Epithelial cell of proximal tubule (primary cell): ENCODE measurements at places on chromosomes 7 and 10.
A peak's percentile ranks its signal among the peaks of the same experiment; 100 is the strongest.

DNA sequence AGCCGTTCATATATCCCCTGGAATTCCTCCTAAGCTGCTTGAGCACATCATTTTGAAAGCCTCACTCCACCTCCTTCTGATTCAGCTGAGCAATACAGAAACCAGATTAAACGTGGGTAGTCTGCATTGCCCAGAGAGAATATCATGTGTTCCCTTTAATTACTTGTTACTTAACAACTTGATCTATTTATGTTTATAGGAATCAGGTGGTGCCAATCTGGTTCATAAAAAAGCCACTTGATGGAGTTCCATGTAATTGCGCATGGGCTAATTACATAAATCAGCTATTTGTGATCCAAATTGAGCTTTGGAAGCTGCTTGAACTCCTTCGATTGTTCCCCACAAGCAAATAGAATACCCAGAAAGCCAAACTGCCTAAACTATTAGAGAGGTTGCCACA is 114.7 kb upstream of the ADCY1 start:
- no peak for DNase-seq

DNA sequence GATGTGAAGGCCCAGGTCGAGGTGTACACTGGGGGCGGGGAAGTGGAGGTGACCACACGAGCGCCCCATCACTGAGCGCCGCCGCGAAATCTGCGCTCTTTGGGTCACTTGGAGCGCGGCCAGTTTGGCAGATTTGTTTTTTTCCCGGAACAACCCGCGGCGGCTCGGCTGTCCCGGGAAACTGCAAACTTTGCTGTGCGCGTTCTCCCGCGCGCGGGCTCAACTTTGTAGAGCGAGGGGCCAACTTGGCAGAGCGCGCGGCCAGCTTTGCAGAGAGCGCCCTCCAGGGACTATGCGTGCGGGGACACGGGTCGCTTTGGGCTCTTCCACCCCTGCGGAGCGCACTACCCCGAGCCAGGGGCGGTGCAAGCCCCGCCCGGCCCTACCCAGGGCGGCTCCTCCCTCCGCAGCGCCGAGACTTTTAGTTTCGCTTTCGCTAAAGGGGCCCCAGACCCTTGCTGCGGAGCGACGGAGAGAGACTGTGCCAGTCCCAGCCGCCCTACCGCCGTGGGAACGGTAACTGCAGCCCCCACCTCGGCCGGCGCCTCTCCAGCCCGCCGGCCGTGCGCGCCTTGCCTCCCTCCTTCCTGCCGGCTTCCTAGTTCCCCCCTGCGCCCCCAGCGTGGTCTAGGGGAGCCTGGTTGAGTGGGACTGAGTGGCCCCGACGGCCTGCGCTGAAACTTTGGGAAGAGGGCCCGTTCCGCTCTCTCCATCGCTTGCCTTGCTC is at the start of gene CASP7:
TSS of gene CASP7 (plus strand) at position 450 of the 727 bp plus-strand sequence. CDS start 17,582 bp downstream, outside the sequence.
- no peak for DNase-seq

GRCh38 chr10:3287572-3288445 is 115.2 kb upstream of the PITRM1 start:
- DNase-seq = no peak

DNA sequence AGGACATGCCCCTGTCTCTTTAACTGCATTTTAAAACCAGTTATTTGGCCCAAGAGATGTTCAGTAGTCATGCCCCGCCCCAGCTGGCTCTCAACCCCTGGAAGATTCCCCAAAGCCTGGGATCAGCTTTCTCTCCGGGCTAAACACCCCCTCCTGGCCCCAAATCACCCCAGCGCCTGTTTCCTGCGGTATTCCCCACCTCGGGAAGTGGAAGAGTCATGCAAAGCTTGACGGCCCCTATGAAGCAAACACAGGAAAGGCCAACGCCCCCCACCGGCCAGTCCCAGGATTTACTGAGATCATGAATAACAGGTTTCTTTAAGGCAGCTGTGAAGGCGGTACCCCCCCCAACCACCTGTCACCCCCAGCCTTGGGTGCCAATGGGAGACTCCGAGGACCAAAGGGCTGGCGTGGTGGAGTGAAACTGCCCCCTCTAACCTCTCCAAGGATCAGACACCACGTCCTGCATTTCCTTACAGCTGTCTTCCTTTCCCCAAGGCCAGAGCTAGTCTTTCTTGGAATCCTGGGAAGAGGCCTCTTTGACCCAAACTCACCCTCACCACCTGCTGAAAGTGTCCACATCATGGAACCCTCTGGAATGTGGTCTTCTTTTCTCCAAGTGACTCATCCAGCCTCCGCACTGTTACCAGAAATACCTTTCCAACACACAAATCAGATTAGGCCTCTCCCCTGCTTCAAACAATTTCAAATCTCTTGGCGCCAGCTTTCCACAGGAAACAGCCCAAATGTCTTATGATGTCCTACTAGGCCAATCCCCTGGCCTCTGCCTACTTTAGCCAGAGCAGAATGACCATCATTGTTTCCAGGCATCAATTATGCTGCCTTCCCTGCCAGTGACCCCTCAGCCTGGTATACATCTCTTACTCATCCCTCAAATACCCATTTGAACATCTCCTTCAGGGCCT is 301.5 kb downstream of the ZEB1 start:
- DNase-seq = no peak

DNA sequence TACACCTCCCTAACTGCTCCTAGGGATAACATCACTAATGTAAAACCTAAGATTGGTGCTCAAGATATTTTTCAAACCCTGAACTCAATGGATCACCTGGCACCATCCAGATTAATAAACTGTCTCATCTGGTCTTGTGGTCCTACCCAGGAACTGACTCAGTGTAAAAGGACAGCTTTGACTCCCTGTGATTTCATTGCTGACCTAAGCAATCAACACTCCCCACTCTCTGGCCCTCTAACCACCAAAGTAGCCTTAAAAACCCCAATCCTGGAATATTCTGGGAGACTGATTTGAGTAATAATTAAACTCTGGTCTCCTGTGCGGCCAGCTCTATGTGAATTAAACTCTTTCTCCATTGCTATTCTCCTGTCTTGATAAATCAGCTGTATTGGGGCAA is 6.2 kb upstream of the USP54 start:
- DNase-seq = no peak

- no peak for DNase-seq
These were observed 15.4 kb upstream of the VDAC2 start for GRCh38 chr10:75195035-75195763.

GRCh38 chr7:20401861-20402746 is 71.4 kb downstream of the ITGB8 start:
- DNase-seq = no peak

GRCh38 chr10:103569896-103570295 is 76.4 kb downstream of the NEURL1 start:
- no peak for DNase-seq

GRCh38 chr7:43584195-43584586 is 1.3 kb downstream of the STK17A start:
- peak; percentile 65 for DNase-seq

GRCh38 chr10:29748109-29748650 is 113.4 kb upstream of the SVIL start:
- DNase-seq = no peak

DNA sequence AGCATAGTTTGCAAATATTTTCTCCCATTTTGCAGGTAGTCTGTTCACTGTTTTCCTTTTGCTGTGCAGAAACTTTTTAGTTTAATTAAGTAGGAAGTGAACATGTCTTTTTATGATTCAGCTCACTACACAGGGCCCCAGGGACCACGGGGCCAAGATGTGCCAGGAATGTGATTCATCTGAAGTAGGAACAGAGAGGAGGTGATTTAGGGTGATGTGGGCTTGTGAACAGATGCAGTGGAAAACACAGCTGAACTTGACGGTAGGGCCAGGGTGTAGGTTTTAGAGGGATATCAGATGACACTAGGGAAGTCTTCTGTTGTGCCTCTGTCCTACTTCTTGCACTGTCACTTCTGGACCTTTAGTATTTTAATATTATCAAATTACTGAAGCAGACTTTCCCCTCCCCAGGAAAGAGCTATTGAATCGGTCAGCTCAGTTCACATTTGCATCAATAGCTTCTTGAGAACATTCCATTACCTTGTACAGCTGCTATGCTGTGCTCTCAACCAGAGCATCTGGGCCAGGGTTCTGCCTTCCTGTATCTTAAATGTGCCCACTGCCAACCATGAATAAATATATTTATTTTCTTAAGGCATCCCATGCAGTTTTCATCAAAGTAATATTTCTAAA is 96.9 kb downstream of the OSBPL3 start:
- DNase-seq = peak; percentile 69

DNA sequence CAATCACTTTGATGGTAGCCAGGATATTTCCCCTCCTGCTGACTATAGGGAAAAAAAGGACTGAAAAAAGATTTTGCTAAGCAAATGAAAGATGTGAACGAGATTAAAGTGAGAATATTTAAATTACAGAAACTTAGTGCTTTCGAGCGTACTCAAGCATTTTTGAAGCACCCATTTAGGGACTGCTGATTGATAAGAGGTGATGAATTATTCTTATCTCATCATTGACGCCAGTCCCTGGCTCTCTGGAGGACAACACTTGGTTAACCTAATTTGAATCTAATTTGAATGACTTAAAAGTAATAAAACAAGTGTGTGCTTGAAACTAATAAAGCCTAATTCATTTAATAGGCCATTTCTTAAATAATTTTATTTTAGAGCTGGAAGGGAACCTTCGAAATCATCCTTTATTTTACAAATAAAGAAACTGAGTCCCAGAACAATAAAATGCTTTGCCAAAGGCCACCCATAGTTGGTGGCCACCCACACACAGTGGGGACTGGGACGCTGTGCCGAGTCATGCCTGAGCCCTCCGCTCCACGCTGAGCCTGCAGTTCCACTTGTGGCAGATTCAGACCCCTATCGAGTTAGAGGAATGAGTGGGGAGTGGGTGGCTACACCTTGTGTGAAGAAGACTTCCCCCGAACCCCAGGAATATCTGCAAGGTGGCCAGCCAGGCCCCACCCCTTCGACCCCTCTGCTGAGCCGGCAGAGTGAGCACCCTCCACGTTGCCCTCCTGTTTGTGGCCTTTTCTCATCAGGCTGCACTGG is 61.1 kb upstream of the SAMD8 start:
- DNase-seq = no peak

GRCh38 chr10:86668297-86669165 is at the start of gene LDB3:
Gene LDB3 (plus strand): TSS chr10:86668511. CDS start chr10:86668692, 181 bp downstream.
- no peak for DNase-seq
